ENCODE measurements at places on chromosomes 4 and X.
A peak's percentile ranks its signal among the peaks of the same experiment; 100 is the strongest.

DNA sequence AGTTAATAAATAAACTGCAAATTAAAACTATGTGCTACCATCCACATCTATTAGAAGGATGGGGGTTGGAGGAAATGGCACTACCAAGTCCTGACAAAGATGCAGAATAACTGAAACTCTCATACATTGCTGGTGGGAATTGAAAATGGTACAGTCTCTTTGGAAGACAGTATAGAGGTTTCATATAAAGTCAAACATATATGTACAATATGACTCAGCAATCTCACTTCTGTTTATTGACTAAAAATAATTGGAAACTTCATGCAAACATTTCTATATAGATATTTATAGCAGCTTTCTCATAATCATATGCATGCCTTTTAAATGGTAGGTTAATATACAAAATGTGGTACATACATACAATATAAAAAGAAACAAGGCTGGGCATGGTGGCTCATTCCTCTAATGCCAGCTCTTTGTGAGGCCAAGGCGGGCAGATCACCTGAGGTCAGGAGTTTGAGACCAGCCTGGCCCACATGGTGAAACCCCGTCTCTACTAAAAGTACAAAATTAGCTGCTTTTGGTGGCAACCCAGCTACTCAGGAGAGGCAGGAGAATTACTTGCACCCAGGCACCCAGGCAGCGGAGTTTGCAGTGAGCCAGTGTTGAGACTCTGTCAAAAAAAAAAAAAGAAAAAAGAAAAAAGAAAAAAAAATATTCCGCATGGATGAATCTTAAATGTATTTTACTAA, 225.0 kb upstream of the CXXC4 start:
- no peak for DNase-seq

DNA sequence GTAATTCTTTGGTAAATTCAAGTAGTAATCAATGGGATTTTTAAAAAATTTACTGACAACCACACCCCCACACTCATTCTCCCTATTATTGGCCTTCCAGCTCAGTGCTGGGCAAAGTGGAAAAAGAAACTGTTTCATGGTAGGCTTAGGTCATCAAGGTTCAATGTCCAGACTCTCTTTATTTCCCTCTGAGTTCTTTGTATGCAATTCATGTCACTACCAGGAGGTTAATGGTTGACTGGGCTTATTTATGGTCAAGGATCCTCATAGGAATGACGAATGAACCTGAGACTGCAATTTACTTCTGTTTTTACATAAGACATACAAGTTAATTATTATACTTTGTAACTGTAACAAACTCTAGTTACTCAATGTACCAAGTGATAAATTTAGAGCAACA, 403.2 kb downstream of the KLHL13 start:
- no peak for DNase-seq

DNA sequence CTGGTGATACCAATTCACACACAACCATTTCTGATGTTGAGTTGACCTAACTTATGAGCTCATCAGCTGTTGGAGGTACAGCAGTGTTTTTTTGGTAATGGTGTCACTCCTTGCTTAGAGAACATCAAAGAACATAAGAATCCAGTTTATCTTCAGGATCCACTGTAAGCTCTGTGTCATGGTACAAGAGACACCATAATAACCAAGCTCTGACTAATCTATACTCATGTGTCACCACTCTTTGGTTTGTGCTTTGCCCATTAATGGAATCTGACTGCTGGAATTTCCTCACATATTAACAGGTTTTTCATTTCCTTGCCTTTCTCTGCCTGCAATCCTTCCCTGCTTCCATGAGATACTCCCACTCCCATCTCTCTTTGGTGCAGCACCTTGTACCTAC, 735.1 kb upstream of the LCORL start:
- no peak for DNase-seq

- no peak for DNase-seq
Measured at GRCh38 chr4:85548116-85548515, 73.2 kb downstream of the ARHGAP24 start.

DNA sequence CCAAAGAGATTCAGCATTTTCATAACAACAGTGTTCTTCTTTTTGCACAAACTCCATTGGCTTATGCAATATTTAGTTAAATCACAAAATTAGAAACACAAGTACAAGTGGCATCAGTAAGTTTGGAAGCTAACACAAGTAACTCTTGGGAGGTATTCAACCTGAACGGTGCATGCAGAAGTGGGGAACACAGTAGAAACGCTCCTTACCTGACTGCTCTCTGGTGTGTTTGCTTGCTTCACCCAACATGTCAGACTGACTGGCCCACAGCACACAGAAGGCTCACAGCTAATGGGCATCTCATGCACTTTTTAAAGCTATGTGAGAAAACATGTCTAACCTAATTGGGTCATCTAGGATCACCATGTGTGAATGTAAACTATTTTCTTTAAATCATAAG, 133.6 kb downstream of the MAGEB17 start:
- DNase-seq, result no peak

DNA sequence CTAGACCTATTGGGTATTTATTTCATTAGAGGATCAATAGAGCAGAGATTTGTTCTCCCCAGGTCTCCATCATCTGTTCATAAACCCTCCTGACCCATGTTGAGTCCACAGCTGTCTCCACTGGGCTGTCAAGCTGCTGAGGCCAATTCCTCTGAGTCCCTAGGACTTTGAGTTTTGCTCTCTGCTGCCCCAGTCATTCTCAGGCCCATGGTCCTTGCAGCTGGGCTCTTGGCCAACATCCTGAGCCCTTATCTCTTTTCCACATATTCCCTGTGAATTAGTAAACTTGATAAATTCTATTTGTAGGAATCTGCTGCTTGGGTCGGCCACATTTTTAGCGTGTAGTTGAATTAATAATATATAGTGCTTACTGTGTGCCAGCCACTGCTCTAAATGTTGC, 41.9 kb downstream of the FHL1 start:
- DNase-seq, result no peak

DNA sequence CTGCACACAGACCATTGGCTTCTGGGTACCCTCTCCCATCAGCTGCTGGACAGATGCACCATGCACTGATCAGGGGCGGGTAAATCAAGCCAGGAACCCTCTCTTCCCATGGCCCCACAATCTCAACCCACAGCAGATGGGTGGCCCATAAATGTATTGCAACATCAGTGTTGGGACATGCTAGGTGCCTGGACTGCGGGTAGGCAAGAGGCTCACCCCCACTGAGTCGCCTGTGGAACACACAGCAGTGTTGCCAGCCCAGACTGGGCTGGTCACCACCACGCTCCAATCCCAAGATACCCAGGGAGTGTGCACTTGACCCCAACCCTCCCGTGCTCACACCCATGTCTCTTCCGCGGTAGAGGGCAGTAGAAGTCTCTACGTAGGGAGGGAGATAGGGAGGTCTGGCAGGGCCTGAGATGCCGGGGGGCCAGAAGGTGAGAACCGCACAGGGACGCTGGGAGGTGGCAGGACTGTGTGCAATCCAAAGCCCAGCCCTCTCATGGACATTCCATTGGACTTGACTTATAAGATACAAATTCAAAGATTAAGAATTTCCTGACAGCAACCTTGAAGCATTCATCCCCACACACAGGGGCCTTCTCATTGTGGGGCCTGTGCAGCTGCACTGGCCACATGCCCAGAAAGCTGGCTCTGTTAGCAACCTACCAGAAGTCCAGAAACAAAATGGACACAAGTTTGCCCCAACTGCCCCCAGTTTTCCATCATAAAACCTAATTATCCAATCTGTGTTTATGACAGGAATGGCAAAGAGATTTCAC, 183.7 kb downstream of the NSUN7 start:
- DNase-seq, result no peak

DNA sequence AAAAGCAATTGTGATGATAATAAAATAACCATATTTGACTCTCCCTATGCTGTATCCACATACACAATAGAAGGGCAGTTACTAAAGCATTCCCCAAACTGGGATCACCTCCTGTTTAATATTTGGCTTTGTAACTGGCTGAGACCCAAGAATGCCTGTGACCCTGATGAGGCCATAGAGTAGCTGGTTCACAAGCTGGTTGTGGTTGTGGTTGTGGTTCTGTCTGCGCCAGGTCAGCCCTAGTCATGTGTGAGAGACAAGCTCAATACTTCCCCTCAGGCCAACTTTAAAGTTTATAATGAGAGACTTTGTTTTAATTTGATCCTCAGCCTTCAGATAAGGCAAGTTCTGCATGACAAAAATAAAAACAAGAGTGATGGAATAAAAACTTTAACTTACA, 209.9 kb downstream of the PARM1 start:
- no peak for DNase-seq

GRCh38 chr4:100984901-100985300, 362.4 kb downstream of the PPP3CA start:
- DNase-seq, result no peak

GRCh38 chr4:19913650-19914049, 338.1 kb upstream of the SLIT2 start:
- no peak for DNase-seq

DNA sequence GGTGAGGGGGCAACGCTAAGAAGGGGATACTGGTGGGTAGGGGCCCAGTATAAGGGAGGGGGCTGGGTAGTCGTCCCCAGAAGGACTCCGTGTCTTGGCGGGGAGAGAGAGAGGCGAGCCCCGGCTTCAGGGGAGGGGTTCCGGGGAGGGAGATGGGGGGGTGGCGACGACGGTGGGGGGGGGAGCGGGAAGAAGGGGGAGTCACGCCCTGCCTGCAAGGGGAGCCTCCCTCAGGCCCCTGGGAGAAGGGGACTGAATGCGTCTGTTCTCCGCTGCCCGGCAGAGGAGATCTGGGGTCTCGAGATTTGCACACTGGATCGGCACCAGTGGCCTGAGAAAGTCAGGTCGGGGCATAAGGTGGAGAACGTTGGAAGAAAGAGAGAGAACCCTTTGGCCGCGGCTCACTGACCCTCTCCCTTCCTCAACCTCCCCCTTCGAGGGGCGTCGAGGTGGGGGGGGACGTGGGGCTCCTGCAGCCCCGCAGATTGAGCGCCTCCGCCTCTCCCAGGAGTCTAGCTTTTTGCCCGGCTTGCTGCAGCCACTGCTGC, 609 bp upstream of the BCORL1 start:
- no peak for DNase-seq

GRCh38 chr4:2823671-2824328, 19.8 kb upstream of the ADD1 start:
- peak; percentile 11 for DNase-seq

- peak; percentile 79 for DNase-seq
Measured at GRCh38 chr4:7854697-7855370, 84.8 kb downstream of the AFAP1 start.

DNA sequence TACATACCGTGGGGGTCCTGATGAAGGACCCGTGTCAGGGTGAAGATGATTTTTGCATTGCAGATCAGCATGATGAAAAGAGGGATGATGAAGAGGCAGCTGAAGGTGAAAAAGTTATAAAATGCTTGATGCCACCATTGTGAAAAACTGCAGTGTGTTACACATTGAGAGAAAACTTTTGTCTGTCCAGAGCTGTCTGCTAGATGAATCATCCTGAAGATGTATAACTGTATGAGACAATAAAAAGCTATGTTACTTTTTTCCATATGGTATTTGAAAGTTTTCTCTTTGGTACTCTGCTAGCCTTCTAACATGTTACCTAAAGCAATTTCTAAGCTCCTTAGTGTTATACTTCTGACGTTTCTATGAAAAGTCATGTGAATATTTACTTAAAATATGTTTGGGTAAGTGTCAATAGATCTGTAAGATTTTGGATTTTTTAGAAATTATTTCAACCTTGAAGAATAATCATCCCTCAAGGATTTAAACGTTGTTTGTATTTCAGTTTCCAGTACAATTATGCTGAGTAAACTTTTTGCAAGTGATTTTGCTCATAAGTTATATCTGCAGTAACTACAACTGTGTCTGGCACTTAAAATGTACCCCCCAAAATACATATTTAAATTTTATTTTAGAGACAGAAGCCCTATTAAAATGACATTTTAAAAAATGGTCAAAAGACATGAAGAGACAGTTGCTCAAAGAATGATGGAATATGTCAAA, 9.5 kb downstream of the GNRHR start:
- DNase-seq, result no peak

DNA sequence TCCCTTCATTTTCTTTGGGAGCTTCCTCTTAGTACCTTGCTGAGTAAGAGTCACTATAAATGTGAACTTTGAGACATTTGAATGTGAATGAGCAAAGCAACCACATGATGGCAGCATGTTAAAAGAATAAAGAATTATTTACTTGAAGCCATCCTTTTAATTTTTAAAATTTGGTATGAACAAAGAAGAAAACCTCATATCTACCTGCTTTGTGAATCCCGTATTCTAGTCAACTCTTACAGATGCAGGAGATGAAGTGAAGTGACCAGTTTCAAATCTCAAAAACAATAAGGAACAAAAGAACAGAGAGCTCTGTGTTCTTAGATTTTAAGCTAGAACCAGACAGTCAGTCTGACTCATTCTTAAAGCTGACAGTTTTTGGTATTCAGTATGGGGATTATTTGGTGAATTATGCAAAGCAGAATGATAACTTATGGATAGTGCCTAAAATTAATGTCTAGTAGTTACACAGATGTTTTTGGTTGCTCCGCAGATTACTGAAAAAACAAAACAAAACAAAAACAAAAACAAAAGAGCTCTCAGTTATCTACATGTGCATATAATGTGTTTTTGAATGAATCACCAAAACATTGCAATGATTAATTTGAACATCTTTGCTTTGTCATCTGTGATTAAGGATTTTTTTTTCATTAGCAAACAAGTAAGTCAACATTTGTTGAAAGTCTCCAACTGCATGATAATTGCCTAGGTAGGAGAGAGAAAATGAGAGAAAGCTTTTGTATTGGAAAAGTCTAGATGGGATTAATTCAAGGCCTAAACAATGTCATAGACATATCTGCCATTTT, 48.2 kb upstream of the H2AZ1 start:
- DNase-seq, result no peak

DNA sequence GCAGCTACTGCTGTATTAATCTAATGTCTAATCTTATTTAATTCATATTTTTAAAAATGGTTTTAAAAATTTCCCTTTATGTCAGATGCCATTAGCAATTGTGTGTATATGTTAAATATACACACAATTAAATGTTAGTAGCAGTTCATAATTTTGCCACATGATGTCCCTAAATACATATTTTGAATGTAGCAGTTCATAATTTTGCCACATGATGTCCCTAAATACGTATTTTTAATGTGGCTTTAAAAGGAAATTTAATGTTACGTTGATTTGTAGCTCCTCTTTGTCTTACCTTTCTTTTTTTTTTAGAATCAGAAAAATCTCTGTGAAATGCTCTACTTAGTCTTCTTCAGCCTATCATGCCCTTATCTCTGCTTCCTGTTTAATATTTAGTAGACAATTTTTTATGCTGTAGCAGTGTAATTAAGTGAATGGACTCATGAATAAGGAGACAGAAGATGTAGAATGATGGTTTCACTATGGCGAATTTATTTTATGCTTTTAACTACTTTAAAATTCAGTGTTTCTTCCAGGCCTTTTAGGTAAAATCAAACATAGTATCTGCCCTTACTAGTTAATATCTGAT, 26.1 kb downstream of the RBM46 start:
- no peak for DNase-seq

- DNase-seq, result no peak
Measured at GRCh38 chr4:69467797-69468196, 27.9 kb downstream of the UGT2B4 start.

DNA sequence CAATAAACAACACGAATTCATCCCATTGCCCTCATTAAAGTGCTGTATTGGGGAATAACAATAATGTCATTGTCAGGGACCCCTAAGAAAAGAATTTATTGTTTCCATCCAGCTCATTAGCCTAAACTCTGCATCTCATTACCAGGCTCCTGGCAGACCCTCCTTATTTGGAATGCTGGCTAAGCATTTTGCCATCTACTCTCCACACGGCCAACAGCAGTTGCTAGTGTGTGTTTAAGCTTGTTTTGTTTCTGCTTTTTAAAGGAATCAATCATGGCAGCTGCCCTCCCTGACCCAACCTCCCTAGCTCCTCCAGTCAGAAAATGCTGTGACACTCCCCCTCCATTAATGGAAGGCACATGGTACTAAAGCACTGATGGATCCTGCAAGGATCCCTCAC, 43.5 kb downstream of the GATB start:
- no peak for DNase-seq
